Activated naive CD4-positive, alpha-beta T cell treated with anti-CD3 and anti-CD28 coated beads, Interleukin-2, amount 10 ng/mL, durations not matched to agents 5 hours and 36 hours (primary cell): ENCODE measurements at places on chromosomes 4 and X. TPM values are rescaled to one million over a fixed set of nuclear protein-coding genes. Genes with fewer than 3 reads are reported as not detected.

PCDH19 gene
- total RNA-seq = not detected

RAB40AL gene
- total RNA-seq = 0.36 TPM

DDIT4L gene
- not detected for total RNA-seq

IL1RAPL2 gene
- not detected for total RNA-seq

ASB9 gene
- 0.58 TPM for total RNA-seq

PABPC1L2A gene
- not detected for total RNA-seq

TXK gene
- total RNA-seq = 69.0 TPM
